ENCODE measurements at places on chromosomes 7 and 10.

- DNase-seq = no peak
Observed at GRCh38 chr7:113392841-113393540, 274.6 kb upstream of the SMIM30 start.

GRCh38 chr10:58575491-58575890, 62.8 kb downstream of the BICC1 start:
- DNase-seq = no peak

DNA sequence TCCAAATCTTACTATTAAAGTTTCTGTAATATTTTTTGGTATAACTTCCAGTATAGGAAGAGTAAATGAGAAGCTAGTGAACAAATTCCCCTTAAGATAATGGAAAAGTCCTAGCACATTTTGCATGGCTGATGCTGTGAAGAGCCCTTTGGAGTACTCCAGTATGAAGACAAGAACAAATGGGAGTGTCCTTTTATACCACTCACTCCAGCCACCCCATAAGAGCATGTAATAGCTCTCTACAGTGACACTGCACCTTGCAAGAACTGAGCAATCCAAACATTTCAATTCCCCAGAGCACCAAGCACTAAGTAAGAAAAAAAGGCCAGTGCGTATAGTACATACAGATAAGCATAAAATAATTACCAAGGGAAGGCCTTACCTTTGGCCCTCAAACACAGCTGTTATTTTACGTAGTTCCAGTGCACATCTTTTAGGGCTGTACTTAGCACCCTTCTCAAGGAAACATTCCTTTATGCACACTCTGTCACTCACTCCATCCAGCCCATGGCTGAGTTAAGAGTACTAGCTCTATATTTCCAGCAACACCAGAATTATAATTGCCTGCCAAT, 135.4 kb downstream of the ST7 start:
- no peak for DNase-seq

DNA sequence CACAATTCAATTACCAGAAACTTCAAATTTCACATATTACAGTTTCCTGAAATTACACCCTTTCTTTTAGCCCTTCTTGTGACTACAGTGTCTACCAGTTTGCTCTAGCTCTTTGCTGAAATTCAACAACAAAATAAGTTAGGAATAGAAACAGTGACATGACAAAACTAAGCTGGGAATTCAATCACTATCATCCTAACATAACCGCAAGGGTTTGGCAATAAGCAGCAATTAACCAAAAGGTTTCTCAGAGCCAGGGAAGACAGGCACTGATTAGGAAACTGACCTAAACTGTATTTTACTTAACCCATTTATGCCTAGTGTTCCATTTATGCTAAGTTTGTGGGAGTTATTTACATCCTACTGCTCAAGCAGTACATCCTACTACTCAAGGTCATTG, 31.3 kb downstream of the HIBADH start:
- DNase-seq = no peak

- no peak for DNase-seq
Observed at GRCh38 chr7:7104314-7104698, 78.0 kb upstream of the C1GALT1 start.

- DNase-seq = no peak
Observed at GRCh38 chr10:2145491-2145890, 408.2 kb upstream of the ADARB2 start.

DNA sequence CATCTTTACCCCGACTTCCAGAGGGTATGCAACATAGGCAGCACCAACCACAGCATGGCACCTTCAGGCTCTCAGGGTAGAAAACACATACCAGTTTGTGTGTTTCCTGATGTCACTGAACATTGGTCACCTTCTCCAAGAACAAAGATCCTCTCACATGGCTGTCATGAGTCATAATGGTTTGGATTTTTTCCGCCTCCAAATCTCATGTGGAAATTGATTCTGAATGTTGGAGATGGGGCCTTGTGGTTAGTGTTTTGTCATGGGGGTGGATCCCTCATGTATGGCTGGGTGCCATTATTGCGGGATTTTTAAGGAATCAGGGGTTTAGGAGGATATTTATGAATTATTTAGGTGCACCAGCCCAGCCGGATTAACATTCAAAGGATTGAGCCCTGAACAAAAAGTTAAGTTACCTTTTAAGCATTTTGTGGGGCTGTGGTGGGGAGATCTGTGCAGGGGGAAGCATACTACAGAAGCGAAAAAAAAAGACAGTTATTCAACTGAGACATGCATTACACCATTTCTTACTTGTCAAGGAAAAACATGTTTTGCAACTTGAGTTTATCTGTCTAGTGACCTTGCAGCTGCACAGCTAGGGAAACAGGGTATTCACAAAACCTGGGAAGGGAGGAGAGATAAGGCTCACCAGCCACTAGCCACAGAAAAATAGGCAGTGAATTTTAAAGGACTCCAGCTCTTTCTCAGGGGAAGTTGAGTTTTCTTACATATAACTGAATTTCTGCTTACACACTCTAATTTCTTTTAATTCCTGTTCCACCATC, 774.1 kb upstream of the AUTS2 start:
- no peak for DNase-seq

DNA sequence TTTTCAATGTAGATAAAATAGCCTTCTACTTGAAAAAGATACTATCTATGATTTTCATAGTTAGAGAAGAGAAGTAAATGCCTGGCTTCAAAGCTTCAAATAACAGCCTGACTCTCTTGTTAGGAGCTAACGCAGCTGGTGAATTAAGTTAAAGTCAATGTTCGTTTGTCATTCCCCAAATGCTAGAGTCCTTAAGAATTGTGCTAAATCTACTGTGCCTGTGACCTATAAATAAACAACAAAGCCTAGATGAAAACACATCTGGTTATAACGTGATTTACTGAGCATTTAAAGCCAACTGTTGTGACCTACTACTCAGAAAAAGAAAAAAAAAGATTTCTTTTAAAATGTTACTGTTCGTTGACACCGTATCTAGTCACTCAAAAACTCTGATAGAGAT, 134.7 kb downstream of the POLR1F start:
- no peak for DNase-seq

DNA sequence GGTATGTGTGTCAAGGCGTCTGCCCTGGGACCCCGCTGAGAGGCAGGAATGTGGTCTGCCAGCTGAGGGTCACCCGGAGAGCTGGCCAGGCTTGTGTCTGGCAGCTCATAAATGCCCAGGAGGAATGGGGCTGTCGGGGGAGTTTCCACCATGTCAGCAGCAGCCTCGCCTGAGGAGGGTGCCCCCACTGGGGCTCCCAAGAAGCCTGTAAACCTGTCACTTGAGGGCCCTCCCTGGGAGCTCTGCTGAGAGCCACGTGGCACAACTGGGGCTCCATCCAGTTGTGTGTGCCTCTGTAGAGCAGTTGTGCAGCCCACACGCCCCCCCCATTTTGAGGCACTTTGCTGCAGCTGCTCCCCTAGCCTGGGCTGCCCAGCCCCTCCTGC, 70.6 kb downstream of the NEURL1 start:
- no peak for DNase-seq

GRCh38 chr10:6177880-6178281, 24.9 kb upstream of the PFKFB3 start:
- no peak for DNase-seq

- DNase-seq = no peak
Observed at GRCh38 chr10:28685717-28686116, 8.4 kb downstream of the BAMBI start.

DNA sequence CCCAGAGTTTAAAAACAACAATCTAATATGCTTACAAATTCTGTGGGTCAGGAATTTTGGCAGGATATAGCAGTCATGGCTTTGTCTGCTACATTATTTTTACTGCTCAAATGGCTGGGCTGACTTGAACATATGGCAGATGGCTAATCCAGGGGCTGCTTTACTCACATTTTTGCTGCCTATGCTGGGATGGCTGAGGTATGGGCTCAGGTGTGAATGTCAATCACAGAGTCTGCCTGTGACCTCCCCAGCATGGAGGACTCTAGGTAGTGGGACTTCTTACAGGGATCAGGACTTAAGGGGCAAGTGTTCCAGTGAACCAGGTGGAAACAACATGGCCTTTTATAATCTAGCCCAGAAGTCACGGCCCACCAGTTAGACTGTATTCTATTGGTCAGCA, 4.4 kb upstream of the FKBP9 start:
- no peak for DNase-seq

DNA sequence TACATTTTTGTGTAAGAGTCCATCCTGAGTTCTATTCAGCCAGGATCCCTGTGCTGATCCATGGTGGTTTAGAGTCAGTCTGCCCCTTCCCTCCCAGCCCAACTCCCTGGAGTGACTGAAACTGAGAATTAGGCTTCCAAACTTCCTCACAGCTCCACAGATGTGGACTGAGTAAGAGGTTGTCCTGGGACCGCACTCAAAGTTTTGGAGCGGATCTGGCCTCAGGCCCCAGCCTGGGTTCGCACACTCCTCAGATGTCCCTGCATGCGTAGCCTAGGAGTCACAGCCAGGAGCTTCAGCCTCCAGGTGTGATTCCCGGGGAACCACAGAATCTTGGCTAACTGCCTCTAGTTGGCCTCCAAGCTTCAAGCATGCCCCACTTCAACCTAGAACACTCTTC, 218.1 kb downstream of the C7orf25 start:
- DNase-seq = no peak

GRCh38 chr10:10564081-10564794, 453.4 kb upstream of the CELF2 start:
- DNase-seq = no peak

DNA sequence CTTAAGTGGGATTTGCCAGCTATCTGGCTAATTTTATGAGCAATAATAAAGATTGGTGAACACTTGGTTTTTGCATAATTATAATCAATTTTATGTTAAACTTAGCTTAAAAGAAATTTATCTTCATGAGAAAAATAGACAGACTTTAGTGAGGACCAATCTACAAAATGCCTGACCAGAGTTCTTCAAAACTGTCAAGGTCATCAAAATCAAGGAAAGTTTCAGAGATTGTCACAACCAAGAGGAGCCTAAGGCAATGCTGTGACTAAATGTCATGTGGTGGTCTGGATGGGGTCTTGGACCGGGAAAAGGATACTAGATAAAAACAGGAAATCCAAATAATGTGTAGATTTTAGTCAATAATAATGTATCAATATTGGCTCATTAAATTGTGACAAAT, 17.7 kb upstream of the FAM170B start:
- DNase-seq = no peak

DNA sequence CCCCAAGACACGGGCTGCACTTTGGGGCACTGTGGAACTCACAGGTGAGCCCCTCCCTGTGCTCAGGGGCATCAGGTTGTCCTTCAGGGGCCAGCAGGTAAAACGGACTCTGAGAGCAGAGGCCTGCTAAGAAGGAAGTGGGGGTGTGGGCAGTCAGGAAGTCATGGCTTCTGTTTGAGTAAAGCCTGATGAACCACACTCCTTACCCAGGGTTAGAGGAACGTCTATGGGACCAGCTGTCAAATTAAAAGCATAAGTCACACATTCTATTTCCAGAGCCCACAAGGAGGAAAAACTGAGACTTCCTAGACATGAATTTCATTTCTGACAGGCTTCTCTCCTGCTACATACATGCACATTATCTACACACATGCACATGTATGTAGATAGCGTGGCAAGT, 616.4 kb downstream of the SDK1 start:
- no peak for DNase-seq

DNA sequence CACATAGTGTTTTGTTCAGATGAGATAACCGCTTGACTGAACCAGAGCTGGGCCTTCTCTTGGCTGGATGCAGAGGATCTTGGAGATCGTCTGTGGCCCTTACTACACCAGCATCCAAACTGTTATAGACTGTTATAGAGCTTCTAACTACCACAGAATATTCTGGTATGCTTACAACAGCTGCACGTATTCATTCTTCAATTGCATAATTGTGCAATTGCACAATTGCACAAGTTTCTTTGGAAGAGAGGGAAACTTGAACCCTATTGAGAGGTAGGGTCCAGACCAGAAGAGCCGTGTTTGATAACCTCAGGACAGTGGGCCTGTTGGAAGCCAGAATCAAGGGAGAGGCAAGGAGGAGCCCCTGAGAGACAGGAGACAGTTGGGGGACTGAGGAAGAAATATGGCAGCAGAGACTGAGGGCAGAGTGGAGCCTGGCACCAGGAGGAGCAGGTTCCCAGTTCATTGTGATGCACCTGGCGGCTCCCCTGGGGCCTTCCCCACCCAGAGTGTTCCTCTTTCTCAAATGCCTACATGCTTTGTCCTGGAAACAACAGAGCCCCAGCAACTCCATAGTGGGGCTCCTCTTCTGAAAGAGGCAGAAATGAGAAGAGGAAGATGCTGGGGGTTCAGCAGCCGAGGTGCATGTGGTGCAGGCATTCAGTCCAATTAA, 64.1 kb downstream of the PTPRZ1 start:
- DNase-seq = no peak

DNA sequence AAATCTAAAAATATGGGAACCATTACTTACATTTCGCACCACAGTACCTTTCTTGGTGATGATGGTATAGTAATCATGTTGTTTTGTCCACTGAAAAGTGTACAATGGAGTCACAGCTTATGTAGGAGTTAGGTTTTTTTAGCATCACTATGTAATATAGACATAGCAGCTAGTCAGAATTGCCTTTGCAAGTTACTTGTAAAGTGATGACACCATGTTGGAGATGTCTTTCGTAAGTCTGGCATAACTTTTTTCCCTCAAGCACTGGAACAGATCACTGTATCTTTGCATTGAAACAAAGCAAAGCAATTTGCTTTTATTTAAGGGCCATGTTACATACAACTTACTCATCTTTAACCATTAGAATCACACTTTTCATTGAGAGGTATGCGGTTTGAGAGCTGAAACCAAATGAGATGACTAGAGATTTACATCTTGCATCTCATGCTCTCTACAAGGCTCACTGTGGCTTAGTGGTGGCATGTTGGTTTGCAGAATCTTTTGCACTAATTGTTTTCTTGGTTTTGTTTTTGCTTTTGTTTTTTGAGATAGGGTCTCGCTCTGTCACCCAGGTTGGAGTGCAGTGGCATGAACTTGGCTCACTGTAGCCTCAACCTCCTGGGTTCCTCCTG, 18.3 kb downstream of the UBN2 start:
- no peak for DNase-seq

DNA sequence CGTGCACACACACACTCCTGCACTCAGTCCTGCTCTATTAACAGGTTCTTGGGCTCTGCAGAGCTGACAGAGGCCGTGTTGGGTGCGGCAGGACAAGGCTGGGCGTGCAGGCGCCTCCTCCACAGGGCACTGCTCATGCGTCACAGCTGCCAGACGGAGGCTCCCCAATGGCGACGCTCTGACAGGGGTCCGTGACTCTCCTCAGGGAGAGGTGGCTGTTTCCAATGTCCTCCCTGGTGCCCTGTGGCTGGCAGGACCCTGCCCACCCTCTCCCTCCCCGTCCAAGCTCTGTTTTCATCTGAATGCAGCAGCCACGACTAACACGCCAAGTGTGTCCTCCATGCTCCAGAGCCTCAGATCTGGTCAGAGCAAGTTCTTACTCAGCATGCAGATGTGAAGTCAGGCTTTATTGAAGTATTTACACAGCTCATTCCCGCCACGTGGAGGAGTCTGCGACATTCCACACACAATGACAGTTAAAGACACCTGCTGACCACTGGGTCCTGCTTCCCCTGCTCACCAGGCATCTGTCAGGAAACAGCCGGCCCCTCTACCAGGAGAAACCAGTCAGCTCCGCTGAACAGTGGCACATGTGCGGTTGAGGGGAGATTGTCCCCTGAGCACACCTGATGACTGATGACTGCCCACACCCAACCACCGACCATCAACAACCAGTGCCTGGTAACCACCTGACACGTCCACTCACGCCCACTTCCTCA, 116.7 kb downstream of the VIPR2 start:
- no peak for DNase-seq
